ENCODE measurements at places on chromosomes 1 and 21.

DNA sequence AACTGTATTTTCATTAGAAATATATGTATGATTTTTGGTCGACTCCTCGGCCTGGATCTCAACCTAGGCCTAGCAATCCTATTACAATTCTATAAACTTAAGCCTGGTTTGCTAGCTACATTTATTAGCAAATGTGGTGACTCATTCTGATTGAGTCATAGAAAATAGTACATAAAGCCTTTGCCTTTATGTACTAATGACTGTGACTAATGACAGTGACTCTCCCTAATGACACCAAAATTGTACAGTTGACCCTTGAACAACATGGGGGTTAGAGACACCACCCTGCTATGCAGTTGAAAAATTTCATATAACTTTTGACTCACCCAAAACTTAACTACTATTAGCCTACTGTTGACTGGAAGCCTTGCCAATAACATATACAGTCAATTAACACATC is 78.9 kb downstream of the CLEC20A start:
- no peak for DNase-seq

DNA sequence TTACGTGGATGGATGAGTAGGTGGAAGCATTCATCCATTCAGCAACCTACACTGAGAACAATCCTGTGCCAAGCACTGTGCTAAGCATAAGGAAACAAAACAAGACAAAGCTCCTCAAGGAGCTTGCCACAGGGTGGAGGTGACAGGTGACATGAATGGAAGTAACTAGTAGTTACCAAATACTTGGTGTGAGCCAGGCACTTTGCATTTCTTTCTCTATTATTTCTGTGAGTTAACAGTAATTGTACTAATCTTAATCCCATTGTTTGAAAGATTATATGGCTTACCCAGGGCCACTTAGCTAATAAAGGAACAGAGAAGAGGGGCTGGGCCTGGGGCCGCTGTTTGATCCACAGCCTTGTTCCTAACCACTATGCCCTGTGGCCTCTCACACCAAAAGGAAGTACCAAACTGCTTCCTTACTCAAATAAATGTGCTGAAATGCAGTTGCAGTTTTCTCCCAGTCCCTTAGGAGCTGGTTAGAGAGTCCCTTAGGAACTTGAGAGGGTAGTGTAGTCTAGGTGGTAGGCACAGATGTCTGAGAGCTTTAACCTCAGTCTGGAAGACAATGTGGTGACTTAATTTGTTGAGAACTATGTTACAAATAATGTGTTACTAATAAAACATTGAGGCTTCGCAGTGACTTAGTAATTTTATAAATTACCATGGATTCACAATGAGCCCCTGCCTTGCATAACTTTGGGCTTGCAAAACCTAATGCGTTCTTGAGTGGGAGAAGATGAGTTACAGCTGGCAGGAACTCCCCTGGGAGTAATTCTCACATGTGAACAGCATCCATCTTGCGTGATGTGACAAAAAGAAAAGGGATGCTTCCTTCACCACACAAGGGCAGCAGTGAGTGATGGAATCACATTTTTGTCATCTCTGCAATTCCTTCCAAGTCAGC is 69.8 kb downstream of the MPZL1 start:
- DNase-seq, result no peak

DNA sequence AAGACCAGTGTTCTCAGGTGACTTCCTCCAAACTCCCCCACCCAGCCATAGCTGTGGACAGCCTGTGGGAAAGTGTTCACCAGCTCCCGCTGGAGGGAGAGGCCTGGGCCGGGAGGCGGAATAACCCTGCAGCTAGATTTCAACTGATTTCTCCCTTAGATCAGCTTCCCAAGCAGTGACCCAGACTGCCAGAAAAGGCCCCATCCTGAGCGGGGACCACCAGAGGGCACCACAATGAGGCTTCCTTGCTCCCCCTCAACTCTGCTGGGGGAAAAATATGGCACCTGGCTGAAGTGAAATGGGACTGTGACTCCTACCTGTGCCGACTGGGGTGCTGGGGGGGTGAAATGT is 50.8 kb downstream of the RHBG start:
- DNase-seq, result peak; percentile 18

DNA sequence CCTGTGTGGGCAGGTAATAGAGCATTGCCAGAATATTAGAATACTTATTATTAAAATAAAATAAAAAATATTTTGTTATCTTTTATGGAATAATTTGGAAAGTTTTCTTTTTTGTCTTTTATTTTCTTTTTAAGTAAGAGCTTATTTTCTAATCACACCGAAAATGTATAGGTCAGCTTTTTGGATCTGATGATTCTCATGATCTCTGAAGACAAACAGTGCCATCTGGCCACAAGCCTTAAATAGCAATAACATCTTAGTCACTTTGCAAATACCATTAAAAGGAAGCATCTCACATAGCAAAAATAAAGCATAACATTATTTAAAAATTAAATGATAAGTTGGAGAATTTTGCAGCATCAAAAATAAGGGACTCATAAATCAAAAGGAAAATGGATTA is 213.8 kb downstream of the PLA2G4A start:
- no peak for DNase-seq

GRCh38 chr1:171032822-171033702 is 57.6 kb upstream of the FMO3 start:
- DNase-seq, result no peak

DNA sequence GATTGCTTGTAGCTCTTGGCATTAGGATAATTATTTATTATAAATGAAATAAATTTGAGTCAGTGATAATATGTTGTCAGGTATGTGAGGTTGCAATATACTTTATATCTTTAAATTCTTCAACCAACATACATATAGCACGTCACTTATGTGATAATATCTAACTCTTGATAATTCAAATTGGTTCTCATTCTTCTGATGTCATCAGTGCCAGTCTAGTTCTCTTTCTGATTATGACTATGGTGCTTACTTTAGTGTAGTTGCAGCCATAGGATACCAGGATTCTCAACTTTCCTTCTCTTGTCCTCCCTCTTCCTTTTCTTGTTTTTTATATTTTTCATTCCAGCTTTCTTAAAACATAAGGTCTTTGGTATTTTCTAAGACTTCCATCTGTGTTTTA is 34.8 kb upstream of the ATP6V1G3 start:
- no peak for DNase-seq

GRCh38 chr1:47627471-47628370 is 189.9 kb downstream of the FOXD2 start:
- DNase-seq, result no peak

- no peak for DNase-seq
Observed at GRCh38 chr1:234324821-234325220, 48.4 kb upstream of the COA6 start.

GRCh38 chr1:183003203-183003602 is 20.0 kb upstream of the LAMC1 start:
- DNase-seq, result no peak

GRCh38 chr21:43764576-43765495 is 11.3 kb downstream of the CSTB start:
- DNase-seq, result no peak

DNA sequence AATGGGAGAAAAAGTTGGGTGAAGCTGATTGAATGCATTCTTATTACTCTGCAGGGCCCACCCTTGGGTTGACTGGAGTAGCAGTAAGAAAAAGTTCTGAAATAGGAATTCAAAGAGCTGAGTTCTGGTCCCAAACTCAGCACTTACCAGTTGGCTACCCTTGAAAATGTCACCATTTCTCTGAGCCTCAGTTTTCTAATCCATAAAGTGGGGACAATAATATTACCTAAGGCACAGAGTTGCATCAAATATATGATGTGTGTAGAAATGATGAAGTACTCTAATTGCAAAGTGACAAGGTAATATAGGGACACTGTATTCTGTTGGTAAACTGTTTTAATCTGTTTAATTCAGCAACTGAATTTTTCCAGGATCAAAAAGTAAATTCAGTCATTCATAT is 1.2 kb downstream of the LRRC52 start:
- DNase-seq, result no peak

GRCh38 chr1:200206340-200206739 is 178.8 kb downstream of the NR5A2 start:
- DNase-seq, result no peak

DNA sequence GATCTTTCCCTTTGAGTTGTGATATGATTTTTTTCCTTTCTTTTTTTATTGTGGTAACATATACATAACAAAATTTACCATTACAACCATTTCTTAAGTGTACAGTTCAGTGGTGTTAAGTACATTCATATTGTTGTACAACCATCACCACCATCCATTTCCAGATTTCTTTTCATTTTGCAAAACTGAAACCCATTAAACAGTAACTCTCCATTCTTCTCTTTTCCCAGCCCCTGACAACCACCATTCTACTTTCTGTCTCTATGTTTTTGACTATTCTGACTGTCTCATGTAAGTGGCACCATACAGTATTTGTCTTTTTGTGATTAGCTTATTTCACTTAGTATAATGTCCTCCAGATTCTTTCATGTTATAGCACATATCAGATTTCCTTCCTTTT is 30.3 kb downstream of the CEP350 start:
- no peak for DNase-seq

DNA sequence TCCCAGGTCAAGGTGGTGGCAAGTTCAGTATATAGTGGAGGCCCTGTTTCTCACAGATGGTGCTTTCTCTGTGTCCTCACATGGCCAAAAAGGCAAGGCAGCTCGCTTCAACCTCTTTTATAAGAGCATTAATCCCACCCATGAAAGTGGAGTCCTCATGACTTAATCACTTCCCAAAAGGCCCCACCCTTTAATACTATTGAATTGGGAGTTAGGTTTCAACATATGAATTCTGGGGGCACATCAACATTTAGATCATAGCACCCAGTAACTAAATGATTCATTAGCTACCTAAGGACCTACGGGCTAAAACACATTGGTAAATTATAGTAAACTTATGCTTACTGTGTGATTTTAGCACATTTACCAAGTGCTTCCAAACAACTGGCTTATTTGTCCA is 317.9 kb downstream of the LTN1 start:
- DNase-seq, result no peak

GRCh38 chr1:85132078-85132720 is 68.6 kb downstream of the SYDE2 start:
- no peak for DNase-seq

DNA sequence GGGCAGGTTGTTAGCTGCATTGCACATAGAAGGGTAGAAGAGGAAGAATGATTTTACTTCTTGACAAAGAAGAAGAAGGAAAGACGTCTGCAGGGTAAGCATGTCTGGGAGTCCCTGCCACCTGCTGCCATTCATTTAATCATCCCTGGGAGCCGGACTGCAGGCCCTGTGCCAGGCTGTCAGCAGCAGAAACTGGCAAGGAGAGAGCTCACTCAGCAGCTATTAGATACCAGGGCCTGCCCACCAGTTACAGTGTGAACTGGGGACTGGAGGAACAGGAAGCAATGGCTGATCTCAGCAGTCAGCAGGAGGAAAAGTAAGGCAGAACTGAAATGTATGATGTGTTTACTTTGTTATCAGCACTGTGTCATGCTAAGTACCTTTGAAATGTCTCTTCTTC is 75.7 kb upstream of the C1orf87 start:
- DNase-seq, result no peak

DNA sequence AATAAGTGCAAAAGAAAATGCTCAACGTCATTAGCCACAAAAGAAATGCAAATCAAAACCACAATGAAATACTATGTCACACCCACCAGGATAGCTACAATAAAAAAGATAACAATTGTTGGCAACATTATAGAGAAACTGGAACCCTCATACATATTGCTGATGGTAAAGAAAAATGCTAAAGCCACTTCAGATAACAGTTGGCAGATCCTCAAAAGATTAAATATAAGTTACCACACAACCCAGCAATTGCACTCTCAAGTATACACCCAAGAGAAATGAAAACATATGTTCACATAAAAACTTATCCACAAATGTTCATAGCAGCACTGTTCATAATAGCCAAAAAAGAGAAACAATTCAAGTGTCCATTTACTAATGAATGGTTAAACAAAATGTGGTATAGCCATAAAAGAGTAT is 20.7 kb downstream of the TRIM33 start:
- no peak for DNase-seq

DNA sequence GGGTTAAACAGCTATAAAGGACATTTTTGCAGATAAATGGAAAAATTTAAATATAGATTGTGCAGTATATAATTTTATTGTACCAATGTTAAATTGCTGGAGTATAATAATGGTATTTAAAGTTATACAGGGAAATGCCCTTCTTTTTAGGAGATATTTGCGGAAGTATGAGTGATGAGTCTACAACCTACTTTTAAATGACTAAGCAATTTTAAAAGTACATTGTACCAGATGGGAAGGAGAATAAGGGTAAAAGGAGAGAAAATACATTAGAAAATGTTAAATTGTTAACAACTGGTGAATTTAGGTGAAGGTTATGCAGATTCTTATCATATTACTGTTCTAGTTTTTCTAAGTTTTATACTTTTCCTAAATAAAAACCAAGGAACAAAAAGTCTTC is 91.8 kb downstream of the ZZZ3 start:
- no peak for DNase-seq

GRCh38 chr1:67983867-67984266 is 66.6 kb downstream of the DIRAS3 start:
- DNase-seq, result no peak

DNA sequence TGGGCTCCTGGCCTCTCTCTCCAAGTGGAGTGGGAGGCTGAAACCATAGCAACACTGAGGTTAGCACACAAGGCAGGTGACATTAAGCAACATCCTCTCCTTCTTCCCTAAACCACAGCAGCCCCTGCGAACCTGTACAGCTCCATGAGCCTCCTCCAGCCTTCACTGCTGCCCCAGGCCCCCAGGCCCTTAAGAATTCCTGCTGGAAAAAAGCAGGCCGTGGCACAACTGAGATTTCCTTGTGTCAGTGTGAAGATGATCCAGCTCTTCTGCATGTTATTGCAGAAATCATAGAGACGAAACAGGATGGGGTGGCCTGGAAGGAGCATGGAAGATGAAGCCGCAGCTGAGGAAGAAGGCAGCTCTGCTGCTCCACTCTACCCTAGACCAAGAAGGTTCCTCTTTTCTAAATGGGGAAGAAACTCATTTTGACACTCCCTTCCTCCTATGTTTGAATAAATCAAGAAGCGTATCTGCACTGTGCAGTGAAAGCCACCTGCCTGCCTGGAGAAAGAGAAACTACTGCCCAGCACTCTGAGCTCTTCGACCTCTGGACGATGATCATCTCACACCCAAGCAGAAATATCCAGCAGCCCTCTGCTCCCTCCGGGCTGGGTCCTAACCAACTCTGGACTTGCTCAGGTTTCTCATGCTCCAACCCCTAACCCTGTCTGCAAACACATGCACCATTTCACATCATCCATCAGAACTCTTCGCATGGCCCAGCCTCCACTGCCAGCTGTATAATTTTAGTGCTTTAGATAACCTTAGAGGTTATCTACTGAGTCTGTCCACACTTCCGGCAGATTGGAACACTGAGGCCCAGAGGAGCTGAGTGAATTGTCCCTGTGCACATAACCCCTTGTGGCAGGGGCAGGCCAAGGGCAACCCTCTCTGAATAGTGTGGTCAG is 20.7 kb downstream of the SH3BP5L start:
- DNase-seq, result peak; percentile 44

- DNase-seq, result no peak
Observed at GRCh38 chr1:98044071-98044697, 123.3 kb upstream of the DPYD start.

GRCh38 chr1:109296782-109297181 is 10.0 kb downstream of the MYBPHL start:
- no peak for DNase-seq

GRCh38 chr21:43657355-43658087 is 1.8 kb downstream of the HSF2BP start:
- DNase-seq, result no peak

GRCh38 chr1:66370462-66370971 is 163.4 kb upstream of the SGIP1 start:
- no peak for DNase-seq
